Panc1 (cell line): ENCODE measurements at places on chromosomes 12 and 14.

DNA sequence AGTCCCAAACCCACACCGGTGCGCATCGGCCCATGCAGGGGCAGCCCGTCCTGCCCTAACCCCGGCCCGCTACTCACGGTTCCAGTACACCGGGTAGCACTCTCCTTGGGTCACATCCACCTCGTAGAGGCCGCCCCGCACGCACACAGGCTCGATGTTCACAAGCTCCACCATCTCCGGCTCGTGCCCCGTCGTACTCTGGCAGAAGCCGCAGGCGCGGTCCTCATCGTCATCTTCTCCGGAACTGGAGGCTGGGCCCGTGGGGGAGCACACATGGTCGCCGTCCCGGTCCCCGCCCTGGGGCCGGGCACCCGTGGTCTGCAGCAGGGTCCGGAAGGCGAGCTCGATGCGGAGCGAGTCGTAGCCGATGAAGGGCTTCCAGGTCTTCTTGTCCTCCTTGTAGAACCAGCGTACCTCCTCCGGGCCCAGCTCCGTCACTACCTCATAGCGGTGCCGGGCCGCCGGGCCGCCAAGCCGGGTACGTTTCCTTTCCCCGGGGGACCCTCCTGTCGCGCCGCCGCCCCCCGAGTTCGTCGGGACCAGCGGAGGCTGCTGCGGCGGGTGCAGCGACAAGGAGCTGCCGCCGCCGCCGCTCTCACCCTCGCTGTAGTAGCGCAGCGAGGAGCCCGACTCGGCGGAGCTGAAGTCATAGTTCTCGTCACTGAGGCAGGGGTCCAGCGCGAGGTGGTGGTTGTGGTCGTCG lies 788 bp downstream of the DDHD1 start:
- DNase-seq: no peak

DNA sequence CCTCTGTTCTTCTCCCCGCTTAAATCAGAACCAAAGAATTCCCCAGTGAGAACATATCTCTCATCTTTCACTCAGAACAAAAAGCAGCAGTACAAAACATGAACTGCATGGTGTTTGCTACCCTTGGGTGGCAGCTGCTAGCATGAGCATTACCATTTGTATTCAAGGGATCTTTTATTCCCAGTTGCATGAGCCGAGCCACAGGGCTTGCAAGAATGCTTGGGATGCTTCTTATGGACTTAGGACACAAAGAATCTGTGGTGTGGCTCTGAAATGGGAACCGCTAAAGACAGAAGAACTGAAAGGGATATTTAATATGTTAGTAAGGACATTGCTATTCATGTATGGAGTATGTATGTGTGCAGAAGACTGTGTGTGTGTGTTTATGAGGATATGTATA lies 190.6 kb downstream of the TMX1 start:
- DNase-seq: no peak

GRCh38 chr12:15146585-15146984 lies 74.6 kb downstream of the RERG start:
- DNase-seq: no peak

DNA sequence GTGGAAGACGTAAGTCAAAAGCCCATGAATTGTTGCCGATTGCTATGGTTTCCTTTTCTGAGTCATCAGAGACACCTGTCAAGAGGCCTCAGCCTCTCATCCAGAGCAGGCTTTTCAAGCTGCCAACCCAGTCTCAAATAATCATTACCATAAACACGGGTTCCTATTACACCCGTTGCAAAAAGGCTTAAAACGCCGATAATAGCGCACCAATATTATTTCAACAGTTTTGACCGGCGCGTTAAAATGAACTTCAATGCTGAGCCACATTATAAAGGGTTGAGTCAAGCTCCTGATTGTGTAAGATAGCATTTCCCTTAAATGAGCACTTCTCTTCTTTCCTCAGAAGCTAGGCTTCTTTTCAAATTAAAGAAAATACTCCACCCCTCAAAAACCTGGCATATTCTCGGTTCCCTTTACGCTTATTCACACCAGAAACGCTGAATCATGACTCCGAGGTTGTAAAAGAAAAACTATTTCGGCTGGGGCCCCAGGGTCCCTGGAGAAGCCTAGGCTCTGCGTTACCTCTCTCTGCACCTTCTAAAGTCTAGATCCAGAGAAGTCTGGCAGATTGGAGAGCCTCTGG lies 1.4 kb downstream of the TMTC1 start:
- no peak for DNase-seq

DNA sequence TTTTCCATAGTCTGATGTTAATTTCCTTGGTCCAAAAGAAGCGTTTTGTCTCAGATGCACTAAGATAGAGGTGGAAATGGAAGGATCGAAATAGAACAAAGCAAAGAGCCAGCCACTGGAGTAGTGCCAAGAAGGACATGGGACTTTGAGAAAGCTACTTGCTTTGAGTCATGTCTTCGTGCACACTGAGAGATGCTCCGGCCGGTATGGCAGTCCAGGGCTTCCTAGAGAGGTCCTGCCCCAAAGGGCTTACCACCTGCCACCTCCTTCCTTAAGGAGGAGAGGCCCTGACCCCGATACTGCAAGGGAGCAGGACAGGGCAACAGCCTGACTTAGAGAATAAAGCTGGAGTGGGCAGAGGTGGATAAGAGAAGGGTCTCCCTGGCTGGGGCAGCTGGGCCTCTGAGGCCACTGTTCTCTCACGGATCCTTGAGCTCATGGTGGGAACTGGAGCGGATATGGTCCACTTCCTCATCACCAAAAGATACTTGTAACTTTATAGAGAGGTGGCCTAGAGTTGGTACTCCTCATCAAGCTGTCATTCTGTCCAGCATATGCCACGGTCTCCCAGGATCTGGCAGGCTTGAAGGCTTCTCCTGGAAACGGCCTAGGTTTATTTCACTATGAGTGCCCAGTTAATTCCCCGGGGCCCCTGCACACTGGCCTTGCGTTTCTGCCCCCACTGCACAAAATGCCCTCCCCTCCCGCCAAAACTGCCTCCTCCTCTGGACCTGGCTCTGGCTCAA lies 57.4 kb downstream of the FOXN3 start:
- DNase-seq: no peak

DNA sequence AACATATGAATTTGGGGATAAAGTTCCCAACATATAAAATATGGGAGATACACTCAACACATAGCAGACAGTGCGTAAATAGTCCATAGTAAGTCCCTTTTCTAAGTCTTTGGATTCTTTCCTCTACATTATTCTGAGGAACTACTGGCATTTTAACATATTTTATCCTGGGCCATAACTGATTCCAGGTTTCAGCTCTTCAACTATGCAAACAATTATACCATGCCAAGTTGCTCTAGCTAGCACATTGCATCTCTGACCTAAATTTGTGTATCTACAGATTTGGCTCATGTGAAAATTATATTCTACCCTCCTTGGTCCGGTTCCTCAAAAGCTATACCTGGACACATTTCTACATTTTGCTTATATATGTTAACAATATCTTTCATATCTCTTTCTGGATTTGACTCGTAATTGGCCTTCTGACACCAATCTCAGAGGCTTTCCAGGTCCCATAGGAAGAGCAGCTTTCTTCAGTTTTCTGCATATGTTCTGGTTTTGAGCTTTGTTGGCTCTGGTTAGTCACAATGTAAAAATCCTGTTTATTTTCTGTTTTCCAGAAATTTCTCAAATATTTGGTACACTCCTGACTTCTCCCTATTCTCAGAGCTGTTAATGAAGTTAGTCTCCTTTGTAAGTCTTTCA lies 305.4 kb downstream of the BMP4 start:
- DNase-seq: no peak

DNA sequence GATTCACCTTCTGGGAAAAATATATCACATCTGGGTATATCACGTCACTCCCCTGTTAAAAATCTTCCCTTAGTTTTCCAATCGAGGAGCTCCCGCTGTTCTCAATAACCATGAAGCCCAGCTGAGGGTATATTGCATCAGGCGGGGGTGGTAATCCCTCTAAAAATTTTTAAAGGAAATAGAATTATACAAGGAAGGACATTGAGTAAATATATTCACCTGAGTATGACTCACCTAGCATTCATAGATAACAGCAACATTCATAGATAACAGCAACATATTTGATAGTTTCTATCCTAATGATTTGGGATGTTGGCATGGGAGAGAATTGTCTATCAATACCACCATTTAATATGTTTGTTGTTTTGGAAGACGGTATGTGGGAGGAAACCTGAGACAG lies 473.6 kb downstream of the RMST start:
- DNase-seq: no peak

- DNase-seq: no peak
Observed at GRCh38 chr12:14952299-14952921, 9.0 kb downstream of the ARHGDIB start.

DNA sequence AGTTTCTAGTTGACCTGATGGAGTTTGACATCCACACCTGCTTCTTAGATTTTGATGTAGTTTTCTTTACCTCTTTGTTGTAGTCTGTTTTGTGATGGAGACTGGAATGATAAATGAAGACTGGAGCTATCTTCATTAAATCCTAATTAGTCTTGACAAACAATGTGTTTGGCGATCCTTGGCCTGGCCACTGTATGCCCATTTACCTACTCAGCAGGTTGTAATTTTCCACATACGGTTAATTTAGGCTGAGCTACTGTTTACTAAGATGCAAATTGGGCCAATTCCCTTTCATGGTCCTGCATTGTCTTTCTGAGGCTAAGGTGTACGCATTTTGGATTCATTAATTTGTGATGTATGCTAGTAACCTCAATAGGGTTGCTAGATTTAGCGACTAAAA lies at the start of gene TAS2R7:
Gene TAS2R7 (minus strand): TSS at position 41 of the 400 bp plus-strand sequence. CDS start 57 bp downstream, outside the sequence.
- DNase-seq: no peak

- DNase-seq: no peak
Observed at GRCh38 chr14:26926585-26926984, 328.8 kb upstream of the NOVA1 start.

- no peak for DNase-seq
Observed at GRCh38 chr14:53953002-53953827, 3.4 kb downstream of the BMP4 start.

DNA sequence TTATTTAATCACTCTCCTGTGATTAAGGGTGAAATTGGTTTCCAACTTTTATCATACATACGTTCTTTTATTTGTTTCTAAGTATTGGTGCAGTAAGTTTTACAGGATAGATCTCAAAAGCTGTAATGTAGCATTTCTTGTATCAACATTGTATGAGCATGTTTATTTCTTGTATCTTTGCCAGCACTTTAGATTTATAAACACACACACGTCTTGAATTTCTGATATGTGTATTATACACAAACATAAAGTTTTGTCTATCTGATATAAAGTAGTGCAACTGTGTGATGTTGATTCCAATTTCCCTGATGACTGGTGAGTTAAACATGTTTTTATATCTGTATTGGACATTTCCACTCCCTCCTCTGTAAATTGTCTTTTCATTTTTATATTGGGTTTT lies 134.7 kb downstream of the NOVA1 start:
- DNase-seq: no peak

GRCh38 chr14:22276913-22277816 lies 311.9 kb downstream of the DAD1 start:
- no peak for DNase-seq

- DNase-seq: no peak
Observed at GRCh38 chr14:65237941-65238340, 135.6 kb upstream of the MAX start.

DNA sequence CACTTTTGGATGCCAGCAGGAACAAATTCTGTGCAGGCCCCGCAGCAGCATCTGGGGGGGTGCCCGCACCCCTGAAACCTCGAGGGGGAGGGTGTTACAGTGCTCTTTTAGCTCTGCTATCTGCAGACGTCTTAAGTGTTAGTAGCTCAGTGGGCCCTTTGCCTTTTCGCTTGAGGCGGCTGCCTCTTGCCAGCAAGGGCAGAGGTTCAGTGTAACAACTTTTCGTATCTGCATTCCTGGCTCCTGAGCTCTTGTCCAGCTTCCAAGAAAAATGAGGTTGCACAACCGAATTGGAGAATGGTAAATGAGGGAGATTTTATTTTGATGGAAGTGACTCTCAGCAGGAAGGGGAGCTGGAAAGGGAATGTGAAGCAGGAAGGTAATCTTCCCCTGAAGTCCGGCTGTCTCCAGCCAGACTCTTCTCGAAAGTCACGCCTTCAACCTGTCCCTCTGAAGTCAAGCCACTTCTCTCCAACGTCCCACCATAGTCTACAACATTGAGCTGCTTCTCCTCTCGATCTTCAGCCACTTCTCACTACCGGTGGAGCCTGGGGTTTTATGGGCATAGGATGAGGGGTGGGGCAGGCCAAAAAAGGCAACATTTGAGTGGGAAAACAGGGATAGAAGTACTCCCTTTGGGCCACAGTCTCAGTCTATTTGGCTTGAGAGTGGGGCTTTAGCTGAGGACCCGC lies 17.8 kb downstream of the TAS2R50 start:
- no peak for DNase-seq

GRCh38 chr14:22300646-22301045 lies 288.4 kb downstream of the DAD1 start:
- no peak for DNase-seq
